PC-3 (cell line): ENCODE measurements at places on chromosomes 12 and 14. TPM values are rescaled to one million over a fixed set of nuclear protein-coding genes. Genes with fewer than 3 reads are reported as not detected.

The HOXC9 gene
- total RNA-seq, result 1.5 and 1.8 TPM in 2 replicates

The DTX1 gene
- not detected in 2 replicates for total RNA-seq

The AGAP2 gene
- 0.23 and 0.40 TPM in 2 replicates for total RNA-seq

The KLRG1 gene
- total RNA-seq, result 0.15 TPM in 1 of 2 replicates, not detected in the other

The ANO4 gene
- total RNA-seq, result not detected in 2 replicates

The C12orf42 gene
- total RNA-seq, result not detected in 2 replicates

The ATF1 gene
- total RNA-seq, result 46.7 and 67.2 TPM in 2 replicates

The PROX2 gene
- not detected in 2 replicates for total RNA-seq

The ABCD2 gene
- not detected in 2 replicates for total RNA-seq

The IL26 gene
- not detected in 2 replicates for total RNA-seq

The RTL1 gene
- not detected in 2 replicates for total RNA-seq

The PTPRQ gene
- 0.07 TPM in 1 of 2 replicates, not detected in the other for total RNA-seq

The INSM2 gene
- total RNA-seq, result 0.07 TPM in 1 of 2 replicates, not detected in the other

The FGF6 gene
- total RNA-seq, result not detected in 2 replicates

The SDR9C7 gene
- total RNA-seq, result not detected in 2 replicates

The EIF2S3B gene
- 0.63 and 0.95 TPM in 2 replicates for total RNA-seq

The ANKLE2 gene
- 85.2 and 85.9 TPM in 2 replicates for total RNA-seq

The APOF gene
- not detected in 2 replicates for total RNA-seq

The SOAT2 gene
- 0.07 and 0.86 TPM in 2 replicates for total RNA-seq

The NUP107 gene
- 89.3 and 106 TPM in 2 replicates for total RNA-seq

The RNU6-8 gene
- total RNA-seq, result not detected in 2 replicates

The GPR68 gene
- 0.35 and 1.5 TPM in 2 replicates for total RNA-seq

The TMEM119 gene
- not detected in 2 replicates for total RNA-seq

The DDX23 gene
- total RNA-seq, result 102 and 105 TPM in 2 replicates

The AKAP5 gene
- 0.58 and 0.86 TPM in 2 replicates for total RNA-seq

The B4GALNT1 gene
- 39.0 and 42.3 TPM in 2 replicates for total RNA-seq

The PLD4 gene
- total RNA-seq, result 0.04 TPM in 1 of 2 replicates, not detected in the other

The SLC6A15 gene
- not detected in 2 replicates for total RNA-seq

The PIWIL1 gene
- not detected in 2 replicates for total RNA-seq

The ADCY4 gene
- total RNA-seq, result 0.04 TPM in 1 of 2 replicates, not detected in the other

The TMEM132D gene
- not detected in 2 replicates for total RNA-seq

The C12orf56 gene
- 5.7 and 8.1 TPM in 2 replicates for total RNA-seq

The CCDC196 gene
- not detected in 2 replicates for total RNA-seq

The ITPR2 gene
- 4.0 and 10.2 TPM in 2 replicates for total RNA-seq

The CIDEB gene
- total RNA-seq, result not detected in 2 replicates
